ENCODE measurements at places on chromosomes 5 and 9.

DNA sequence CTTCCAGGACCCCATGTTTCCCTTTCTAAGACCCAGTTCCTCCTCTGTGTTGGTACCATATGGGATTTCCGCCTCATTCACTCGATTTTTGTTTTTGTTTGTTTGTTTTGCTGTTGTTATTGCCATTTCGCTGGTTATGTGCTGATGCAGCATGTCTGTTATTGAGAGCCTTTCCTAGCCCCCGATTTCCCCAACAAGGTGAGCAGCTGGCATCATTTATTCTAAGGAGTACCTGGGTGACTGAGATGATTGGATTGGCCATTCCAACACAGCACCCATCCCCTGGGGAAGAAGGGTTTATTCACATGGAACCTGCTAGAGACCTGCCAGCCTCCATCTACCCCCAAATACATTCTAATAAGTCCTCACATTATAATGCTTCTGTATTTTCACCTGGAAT, 2.7 kb downstream of the GLRA1 start:
- DNase-seq, result no peak

DNA sequence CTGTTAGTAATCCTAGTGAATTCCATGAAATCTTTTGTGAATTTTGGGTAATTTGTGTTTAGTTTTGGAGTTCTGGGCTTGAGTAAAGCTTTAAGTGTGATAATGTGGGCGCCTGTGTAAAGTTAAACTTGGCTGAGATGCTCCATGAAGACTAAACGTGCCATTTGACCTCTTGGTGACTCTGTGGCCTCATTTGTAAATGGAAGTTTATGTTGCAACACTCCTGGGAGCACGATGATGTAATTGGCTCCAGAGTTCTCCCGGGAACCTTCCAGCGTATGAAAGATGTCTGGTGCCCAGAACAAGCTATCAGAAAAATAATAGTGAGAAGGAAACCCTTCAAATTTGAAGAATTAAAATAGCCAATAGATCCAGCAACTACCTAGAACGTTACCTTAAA, 981.2 kb downstream of the TLE4 start:
- DNase-seq, result no peak

GRCh38 chr5:41787265-41787664, 83.0 kb downstream of the OXCT1 start:
- no peak for DNase-seq

GRCh38 chr9:17863213-17863883, 284.5 kb downstream of the SH3GL2 start:
- DNase-seq, result no peak

- DNase-seq, result no peak
These were observed 251.8 kb upstream of the RASA1 start for GRCh38 chr5:87015901-87016300.

DNA sequence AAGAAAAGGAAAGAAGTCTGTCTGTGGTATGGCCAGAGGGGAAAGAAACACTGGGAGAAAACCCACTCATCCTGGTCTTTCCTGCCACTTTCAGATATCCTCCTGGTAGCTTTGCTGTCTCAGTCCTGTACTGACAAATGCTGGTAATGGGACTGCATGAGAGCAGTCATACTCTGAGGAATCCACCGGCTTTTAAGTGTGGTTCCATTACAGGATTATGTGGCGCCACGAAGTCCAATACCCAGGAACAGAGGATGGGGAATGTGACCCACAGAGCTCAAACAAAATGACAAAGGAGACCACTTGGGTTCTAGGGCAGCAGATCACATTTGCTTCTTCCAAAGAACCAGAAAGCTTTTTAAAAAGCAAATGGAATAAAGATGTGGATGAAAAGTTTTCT, 26.3 kb upstream of the FBP1 start:
- no peak for DNase-seq

Measured in hypothalamus (tissue), 51 donors.